Heart right ventricle (tissue), 16 donors: ENCODE measurements at places on chromosomes 16 and 17.

DNA sequence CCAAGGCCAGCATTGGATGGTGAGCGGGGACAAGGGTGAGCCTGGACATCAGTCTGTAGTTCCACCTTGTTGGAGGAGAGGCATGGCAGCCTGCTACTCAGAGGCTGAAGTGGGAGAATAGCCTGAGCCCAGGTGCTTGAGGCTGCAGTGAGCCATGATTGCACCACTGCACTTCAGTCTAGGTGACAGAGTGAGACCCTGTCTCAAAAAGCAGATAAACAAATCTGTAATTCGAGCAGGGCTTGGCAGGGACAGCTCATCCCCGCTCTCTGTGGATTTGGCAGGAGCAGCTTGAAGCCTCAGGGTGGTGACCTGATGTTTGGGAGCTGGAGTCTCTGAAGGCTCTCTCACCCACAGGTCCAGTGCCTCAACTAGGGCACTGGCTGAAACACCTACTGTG is 38.6 kb upstream of the ZCCHC14 start:
- H3K4me1 ChIP-seq, result no peaks in the 10 kb centered on the region
- H3K27me3 ChIP-seq, result no peaks in the 10 kb centered on the region
- no peaks in the 10 kb centered on the region for H3K36me3 ChIP-seq
- H3K4me3 ChIP-seq, result no peak overlapping the region
- no peak for DNase-seq

DNA sequence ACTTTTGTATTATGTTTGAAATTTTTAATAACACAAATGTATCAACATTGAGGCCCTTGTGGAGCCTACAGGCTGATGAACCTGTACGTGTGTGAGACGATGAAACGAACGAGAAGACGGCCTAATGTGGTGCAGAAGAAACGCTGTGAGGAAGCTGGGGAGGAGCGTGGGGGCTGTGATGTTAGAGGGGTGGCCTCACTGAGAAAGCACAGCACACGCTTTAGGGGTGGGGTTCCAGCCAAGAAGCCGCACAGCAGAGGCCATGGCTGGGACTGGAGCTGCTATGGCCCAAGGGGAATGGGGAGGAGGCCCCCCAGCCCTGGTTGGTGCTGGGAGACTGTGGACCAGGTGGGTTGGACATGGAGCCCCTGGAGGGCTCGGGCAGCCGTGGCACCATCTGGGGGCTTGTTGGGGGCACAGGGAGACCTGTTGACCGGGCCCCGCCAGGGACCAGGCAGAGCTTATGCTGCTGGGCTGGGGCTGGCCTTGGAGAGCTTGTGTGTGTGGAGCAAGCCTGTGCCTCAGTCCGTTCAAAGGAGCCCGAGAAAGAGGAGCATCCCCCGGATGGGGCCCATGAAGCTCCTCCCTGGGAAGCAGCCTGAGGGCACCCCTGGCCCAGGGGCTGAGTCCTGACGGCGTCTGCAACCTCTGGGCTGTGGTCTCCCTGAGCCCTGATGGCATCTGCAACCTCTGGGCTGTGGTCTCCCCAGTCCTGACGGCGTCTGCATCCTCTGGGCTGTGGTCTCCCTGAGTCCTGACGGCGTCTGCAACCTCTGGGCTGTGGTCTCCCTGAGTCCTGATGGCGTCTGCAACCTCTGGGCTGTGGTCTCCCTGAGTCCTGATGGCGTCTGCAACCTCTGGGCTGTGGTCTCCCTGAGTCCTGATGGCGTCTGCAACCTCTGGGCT is 44.7 kb downstream of the METRNL start:
- no peak for DNase-seq
- H3K4me3 ChIP-seq, result no peak overlapping the region
- peaks cover 4% of the 10 kb centered on the region for H3K4me1 ChIP-seq
- no peak overlapping the region for H3K27ac ChIP-seq
- H3K27me3 ChIP-seq, result peaks cover 13% of the 10 kb centered on the region
- no peaks in the 10 kb centered on the region for H3K36me3 ChIP-seq

DNA sequence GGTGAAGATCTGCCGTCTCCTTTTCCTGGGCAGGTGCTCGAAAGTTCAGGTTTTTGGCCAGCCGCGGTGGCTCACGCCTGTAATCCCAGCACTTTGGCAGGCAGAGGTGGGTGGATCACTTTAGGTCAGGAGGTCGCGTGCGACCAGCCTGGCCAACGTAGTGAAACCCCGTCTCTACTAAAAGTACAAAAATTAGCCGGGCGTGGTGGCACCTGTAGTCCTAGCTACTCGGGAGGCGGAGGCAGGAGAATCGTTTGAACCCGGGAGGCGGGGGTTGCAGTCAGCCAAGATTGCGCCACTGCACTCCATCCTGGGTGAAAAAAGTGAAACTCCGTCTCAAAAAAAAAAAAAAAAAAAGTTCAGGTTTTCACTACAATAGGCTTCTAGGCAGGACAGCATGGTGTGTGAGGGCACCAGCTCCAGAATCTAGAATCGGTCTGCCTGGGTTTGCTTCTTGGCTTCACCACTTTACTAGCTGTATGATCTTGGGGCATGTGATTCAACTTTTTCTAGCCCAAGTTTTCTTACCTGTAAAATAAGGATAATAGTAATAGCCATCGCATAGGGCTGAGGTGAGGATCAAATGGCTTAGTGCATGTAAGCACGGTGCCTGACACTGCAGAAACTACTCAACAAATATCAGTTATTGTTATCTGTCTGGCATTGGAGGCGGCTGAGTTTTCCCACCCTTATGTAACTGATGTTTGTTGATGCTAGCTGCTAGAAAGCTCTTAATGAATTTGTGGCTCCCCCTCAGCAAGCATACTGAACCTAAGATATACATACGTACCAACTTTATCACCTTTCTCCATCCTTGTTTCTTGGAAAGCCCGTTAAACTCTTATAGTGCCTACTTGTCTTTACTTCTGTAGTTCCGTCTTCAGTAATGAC is 1.3 kb downstream of the PSMD12 start:
- H3K4me1 ChIP-seq, result peaks cover 45% of the 10 kb centered on the region
- no peak for DNase-seq
- peak overlapping the region; percentile 94 for H3K27ac ChIP-seq
- peak overlapping the region; percentile 58 for H3K4me3 ChIP-seq
- H3K36me3 ChIP-seq, result no peaks in the 10 kb centered on the region
- no peaks in the 10 kb centered on the region for H3K27me3 ChIP-seq

GRCh38 chr16:47142486-47142820 is 1.3 kb downstream of the NETO2 start:
- H3K27ac ChIP-seq, result peak overlapping the region; percentile 56
- no peaks in the 10 kb centered on the region for H3K27me3 ChIP-seq
- peak overlapping the region; percentile 62 for H3K4me3 ChIP-seq
- no peak for DNase-seq

DNA sequence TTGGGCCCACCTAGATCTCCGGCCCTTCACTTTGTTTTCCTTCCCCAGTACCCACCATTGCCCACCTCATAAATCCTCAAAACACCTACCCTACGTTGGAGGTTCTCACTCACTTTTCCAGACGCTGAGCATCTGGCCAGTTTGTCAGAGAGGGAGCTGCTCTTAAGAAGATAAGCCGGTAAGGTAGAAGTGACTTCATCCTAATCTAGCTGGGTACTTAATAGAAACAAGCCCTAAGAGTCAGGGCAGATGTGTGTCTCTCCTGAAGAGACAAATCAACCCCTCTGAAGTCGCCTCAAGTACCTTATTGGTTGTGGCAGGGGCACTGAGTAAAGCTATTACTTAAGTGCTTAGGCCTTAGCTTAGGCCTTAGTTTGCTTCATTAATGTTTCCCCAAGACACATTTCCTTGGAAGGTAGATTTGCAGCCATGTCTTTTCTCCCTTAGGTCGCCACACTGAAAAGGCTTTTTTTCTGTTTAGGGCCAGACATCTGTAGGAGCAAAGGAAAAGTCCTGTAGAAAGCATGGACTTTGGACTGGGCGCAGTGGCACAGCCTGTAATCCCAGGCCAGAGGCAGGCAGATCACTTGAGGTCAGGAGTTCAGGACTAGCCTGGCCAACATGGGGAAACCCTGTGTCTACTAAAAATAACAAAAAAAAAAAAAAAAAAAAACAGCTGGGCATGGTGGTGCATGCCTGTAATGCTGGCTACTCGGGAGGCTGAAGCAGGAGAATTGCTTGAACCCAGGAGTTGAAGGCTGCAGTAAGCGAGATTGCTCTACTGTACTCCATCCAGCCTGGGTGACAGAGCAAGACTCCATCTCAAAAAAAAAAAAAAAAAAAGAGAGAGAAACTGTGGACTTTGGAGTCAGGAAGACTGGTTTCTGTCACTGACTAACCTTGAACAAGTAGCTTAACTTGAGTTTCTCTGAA is 1.0 kb downstream of the TACO1 start:
- peak overlapping the region; percentile 94 for H3K27ac ChIP-seq
- no peaks in the 10 kb centered on the region for H3K27me3 ChIP-seq
- peak overlapping the region; percentile 100 for H3K4me3 ChIP-seq
- H3K36me3 ChIP-seq, result peaks cover 39% of the 10 kb centered on the region
- no peak for DNase-seq
